ENCODE measurements at places on chromosomes 6 and 20.

DNA sequence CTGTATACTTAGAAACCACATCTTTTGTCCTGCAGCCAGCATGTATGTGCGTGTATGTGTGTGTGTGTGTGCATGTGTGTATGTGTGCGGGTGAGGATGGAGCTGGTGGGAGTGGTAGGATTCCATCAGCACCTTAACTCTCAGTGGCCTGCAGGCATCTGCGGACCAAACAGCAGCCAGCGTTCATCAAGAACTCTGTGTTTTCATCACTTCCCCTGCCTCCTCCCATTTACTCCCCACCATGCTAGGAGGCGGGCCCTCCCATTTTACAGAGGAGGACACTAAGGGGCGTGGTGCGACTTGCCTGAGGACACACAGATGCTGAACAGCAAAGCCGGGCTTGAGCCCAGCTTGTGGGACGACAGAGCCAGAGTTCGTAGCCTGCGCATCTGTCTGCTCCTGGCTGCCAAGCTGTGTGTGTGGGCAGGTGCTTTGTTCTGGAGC lies 8.9 kb downstream of the VSTM2L start:
- DNase-seq, result no peak

- peak; percentile 77 for DNase-seq
Measured at GRCh38 chr6:112029045-112029822, 24.7 kb upstream of the CCN6 start.

- no peak for DNase-seq
Measured at GRCh38 chr20:62445553-62446340, 18.4 kb upstream of the RBBP8NL start.

DNA sequence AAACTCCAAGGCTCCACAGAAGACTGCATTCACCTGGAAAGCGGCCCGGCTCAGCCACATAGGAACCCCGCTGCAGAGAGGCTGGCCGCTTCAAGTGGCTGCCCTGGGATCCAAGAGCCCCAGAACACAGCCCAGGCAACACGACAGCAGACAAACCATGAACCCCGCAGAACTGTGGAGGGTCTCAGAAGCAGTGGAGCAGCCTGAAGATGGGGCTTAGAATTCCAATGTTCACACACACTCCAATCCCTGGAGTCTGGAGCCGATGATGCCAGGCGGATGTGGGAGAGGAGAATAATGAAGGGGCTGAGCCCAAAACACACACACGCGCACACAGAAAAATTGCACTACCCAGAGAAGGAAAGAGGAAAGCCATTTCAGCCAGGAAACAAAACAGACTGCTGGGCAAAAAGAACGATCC lies 52.4 kb downstream of the NINL start:
- DNase-seq, result no peak

GRCh38 chr6:82025271-82025670 lies 222.3 kb downstream of the IBTK start:
- no peak for DNase-seq

DNA sequence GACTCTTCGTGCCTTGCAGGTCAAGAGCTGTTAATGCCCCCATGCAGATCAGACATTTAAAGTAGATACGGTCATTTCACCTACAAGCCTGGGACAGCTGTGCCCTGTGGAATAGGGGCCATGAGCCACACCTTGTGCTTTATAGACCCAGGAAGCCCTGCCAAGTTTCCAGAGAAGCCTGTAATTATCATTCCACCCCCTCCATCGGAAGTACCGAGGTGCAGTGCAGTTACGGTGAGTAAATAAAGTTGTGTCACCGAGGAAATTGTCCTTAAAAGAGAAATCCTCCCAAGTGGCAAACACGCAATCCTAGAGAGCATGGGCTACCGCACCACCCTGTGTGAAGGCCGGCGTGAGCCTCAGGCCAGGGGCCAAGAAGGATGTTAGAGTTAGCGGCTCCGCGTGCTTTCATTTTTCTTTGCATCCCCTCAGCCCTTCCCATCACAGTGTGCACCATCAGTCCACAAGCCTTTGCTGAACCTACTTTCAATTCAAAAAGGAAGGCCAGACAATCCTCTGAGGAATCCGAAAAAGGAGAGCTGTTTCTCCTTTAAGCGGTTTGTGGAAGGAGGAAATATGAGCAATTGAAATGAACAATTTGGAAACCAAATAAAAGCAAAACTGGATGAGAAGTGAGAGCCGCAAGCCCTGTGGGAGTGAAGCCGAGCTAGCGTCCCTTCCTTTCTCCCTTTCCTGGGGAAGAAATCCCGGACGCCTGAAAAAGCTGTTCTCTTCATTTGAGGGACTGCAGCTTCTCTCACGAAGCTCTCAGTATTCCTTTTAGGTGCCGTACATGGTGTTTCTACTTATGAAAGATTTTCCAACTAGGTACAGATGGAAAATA lies 183.3 kb upstream of the PDE10A start:
- no peak for DNase-seq

GRCh38 chr6:16007146-16007545 lies 121.7 kb upstream of the MYLIP start:
- DNase-seq, result no peak

DNA sequence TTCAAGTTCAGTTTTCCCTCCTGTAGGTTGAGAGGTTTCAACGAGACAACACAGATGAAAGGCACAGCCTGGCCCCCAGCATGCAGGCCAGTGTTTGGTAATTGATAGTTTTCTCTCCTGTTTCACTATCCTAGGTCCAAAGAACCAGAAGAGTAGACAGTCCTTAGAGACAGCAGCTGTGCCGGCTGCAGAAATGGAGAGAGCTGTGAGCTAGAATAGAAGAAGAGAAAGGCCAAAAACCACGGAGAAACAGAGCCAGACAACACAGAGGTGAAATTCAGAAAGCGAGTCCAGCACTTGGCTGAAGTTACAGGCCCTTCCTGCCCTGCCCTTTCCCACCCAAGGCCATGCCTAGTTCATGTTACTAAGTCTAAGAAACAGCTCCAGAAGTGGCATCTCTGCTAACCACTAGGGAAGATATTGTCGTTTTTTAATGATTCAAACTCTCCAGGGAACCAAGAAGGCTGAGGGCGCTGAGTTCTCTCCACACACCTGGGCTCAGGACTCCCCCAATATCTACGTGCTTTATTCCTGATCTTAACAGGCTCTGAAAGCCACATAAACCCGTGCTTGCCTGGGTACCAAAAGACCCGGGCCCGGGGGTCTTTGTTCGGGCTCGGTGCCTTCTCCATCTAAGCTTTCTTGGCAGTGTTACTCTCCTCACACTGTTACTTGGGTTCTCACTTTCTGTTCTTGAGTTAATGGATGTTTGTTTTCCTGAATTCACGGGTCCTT lies 16.5 kb upstream of the RBPJL start:
- DNase-seq, result no peak

DNA sequence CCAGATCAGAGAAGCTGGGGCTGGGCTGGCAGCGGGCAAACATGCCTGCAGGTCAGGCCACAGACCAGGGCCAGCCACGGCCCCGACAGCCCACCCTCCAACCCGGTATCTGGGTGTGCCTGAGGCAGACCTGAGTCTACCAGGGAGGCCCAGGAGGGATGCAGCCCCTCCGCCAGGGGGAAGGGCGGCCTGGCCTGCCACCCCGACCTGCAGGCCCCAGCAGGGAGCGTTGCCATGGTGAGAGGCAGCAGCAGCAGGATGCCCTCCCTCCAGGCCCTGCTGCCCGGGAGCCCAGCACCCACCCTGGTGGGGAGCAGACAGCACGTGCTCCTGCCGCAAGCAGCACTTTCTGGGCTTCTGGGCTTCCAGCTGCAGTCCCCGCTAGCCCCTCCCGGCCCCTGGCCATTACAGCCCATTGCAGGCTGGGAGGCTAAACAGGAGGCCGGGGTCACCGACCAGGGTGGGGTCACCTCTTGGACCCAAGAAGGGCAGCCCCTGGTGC lies 3.8 kb upstream of the EEF1A2 start:
- no peak for DNase-seq

DNA sequence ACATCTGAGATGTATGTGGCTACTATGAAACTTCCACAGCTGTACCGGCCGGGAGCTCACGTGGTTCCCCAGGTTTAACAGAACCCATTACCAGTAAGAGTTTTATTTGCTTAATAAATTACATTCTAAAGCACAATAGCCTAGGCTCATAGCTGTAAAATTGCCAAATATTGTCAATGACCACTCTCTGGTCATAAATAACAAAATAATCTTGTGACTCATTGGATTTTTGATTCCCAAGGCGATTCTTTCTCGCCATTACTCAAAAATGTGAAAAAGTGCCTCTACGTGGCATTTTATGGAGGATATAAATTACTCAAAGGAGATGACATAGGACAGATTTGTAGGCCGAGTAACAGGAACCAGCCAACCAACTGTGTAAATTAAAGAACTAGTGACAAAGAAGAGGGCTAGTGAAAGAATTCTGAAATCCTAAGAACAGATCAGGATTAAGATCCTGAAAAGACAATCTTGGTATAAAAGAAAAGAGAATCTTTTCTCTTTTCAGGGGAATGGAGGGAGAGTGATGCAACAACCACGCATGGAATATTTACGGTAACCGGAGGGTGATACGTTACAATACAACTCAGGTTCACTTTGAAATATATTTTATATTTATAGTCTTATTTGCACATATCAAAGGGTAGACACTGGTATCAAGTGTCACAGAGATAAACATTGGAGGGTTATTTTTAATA lies 199.7 kb downstream of the FOXC1 start:
- DNase-seq, result no peak

- DNase-seq, result no peak
Measured at GRCh38 chr6:156822747-156823206, 45.6 kb downstream of the ARID1B start.

DNA sequence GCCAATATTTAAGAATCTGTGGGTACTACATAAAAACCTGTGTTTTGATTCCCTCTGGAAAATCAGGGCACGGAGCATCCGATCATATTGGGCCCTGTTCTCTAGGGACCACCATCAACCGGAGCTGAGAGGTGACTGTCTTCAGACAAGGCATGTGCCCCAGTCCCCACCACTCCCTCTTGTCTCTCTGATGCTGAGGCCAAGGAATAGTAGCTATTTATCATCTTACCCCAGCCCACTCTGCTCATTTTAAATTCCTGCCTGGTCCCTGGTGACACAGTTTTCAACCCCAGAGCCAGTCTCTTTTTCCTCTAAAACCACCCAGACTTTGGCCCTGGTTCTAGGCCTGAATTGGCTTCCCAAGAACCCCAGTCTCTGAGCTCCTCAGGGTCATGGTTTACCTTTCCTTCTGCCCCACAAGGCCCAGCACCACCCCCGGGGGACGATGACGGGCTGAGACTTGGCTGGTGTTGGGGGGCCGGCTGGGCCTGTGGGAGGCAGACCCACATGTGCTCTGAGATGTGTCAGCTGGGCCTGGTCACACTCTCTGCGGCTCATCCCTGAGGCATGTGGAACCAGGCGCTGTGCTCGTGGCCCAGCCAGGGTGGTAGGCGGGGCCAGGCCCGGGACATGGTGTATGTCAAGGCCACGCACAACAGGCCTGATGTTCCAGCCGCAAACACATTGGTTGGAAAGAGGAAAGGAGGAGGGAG lies 114.4 kb downstream of the CEBPB start:
- no peak for DNase-seq

GRCh38 chr6:89987140-89987539 lies 92.9 kb downstream of the GJA10 start:
- DNase-seq, result no peak

DNA sequence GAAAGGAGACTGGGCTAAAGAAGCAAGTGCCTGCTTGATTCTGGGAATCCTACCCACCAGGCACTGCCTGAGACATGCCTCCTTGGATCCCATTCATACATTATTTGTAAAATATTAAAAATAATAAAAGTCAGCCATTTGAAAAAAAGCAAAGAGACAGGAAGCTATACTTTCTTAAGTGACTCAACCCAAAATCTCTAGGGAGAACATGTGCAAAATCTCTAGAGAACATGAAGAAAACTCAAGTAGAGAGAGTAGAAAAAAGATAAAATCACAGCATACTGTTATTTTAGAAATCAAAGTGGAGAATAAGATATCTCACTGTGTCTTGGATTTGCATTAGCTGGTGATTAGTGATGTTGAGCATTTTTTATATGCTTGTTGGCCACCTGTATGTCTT lies 197.2 kb upstream of the GGTLC1 start:
- no peak for DNase-seq

DNA sequence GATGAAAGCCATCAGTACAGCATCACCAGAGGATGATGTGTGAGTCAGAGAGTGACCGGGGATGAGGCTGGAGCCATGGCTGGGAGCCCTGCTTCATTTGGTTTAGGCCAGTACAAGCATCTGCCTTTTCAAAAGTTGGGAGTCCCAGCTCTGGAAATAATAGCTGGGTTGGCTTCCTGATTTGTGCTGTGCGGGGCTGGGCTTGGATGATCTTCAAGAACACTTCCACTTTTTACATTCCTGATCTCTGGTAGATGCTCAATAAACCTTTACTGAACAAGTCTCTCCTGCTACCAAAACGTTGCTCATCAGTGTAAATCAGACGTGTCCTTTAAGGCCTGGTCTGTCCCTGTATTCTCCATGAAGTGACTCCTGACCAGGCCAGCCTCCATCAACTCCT lies 44.1 kb upstream of the ADGRF4 start:
- DNase-seq, result no peak
